Karpas-422 (cell line): ENCODE measurements at places on chromosomes 1 and 21. TPM values are rescaled to one million over a fixed set of nuclear protein-coding genes. Genes with fewer than 3 reads are reported as not detected.

- no peak overlapping the region for H3K4me3 ChIP-seq
- DNase-seq: no peak
- H3K27me3 ChIP-seq: no peaks in the 10 kb centered on the region
- no peak overlapping the region for H3K27ac ChIP-seq
- peaks cover 35% of the 10 kb centered on the region for H3K36me3 ChIP-seq
These were observed 24.6 kb downstream of the NTPCR start for GRCh38 chr1:232974971-232975370.

DNA sequence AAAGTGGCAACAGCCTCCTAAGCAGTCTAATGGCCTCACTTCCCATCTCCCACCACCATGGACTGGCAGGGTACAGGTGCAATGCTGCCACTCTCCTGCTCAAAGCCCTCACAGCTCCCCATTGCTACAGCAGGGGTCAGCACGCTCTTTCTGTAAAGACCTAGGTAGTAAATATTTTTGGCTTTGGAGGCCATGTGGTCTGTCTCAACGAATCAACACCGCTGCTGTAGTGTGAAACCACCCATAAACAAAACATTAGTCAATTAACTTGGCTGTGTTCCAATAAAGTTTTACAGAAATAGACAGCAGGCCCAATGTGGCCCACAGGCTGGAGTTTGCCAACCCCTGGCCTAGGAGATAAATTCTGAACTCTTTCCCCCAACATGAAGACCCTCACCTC, 44.6 kb upstream of the TMEM125 start:
- H3K4me3 ChIP-seq: no peak overlapping the region
- H3K36me3 ChIP-seq: no peaks in the 10 kb centered on the region
- H3K27ac ChIP-seq: no peak overlapping the region
- H3K4me1 ChIP-seq: peaks cover 4% of the 10 kb centered on the region; the same call in 1 of the 2 replicates

DNA sequence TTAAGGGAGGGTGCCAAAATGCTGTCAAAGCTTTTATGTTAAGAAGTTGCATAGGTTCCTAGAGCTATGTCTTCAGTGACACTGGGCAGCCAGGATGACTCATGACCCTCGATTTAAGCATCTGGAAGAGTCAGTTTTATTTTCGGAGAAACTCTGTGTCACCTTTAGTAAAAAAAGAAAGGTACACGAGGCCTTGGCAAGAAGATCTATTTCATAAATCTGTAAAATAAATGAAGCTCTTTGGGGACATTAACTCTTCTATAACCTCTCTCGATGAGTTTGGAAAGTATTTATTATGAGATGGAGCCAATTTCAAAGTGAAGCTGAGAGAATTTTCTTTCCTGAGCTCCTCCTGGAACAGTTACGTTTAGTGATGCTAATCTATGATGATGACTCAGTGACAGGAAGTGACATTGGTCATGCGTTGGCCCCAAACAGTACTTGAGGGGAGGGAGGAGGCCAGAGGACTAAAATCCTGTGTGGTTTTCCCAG, 156.5 kb downstream of the HLX start:
- H3K27me3 ChIP-seq: no peaks in the 10 kb centered on the region
- H3K36me3 ChIP-seq: no peaks in the 10 kb centered on the region
- H3K4me1 ChIP-seq: no peaks in the 10 kb centered on the region
- no peak overlapping the region for H3K27ac ChIP-seq
- no peak for DNase-seq
- no peak overlapping the region for H3K4me3 ChIP-seq

The IFI44 gene
- 16.3 and 27.5 TPM in 2 replicates for total RNA-seq

The NGF gene
- total RNA-seq: not detected in 2 replicates
